ENCODE measurements at places on chromosomes 3 and 15.
A peak's percentile ranks its signal among the peaks of the same experiment; 100 is the strongest.

DNA sequence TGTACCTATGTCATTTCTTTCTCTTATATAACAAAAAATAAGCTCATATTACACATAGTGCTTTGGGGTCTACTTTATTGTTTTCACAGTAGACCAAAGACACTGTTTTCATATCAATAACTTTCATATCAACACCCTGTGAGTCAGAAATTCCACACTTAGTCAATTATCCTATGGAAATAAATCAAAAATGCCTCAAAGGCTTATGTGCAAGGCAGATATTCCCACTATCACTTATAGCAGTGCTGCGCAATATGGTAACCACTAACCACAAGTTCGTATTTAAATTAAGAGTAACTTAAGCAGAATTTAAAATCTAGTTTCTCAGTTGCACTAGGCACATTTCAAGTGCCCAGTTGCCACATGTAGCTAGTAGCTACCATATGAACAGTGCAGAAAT, 15.9 kb downstream of the SCG3 start:
- no peak for ATAC-seq

- ATAC-seq = no peak
Observed at GRCh38 chr15:93378558-93378957, 289.5 kb upstream of the RGMA start.

DNA sequence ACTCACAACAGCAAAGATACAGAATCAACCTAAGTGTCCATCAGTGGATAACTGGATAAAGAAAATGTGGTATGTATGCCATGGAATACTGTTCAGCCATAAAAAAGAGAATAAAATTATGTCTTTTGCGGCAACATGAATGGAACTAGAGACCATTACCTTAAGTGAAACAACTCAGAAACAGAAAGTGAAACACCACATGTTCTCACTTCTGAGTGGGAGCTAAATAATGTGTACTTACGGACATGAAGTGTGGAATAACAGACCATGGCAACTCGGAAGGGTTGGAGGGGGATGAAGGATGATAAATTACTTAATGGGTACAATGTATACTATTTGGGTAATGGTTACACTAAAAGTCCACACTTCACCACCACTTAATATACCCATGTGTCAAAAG, 600.6 kb downstream of the MAGI1 start:
- no peak for ATAC-seq

DNA sequence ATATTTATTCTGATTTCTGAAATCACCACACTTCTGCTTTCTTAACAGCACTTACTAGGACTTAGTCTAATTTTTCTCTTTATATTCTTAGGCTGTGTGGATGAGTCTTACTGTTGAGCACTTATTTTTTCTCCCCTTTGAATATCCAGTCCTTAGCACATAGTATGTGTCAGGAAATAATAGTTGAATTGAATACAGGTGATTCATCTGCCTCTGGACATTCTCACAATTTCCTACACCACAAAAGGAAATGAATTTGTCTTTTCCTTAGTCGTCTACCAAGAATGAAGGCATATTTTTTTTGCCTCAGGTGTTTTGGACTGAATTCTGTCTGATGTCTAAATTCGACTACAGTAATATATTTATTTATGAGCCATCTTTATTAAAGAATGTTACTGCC, 204.2 kb downstream of the GHSR start:
- ATAC-seq = peak; percentile 57

DNA sequence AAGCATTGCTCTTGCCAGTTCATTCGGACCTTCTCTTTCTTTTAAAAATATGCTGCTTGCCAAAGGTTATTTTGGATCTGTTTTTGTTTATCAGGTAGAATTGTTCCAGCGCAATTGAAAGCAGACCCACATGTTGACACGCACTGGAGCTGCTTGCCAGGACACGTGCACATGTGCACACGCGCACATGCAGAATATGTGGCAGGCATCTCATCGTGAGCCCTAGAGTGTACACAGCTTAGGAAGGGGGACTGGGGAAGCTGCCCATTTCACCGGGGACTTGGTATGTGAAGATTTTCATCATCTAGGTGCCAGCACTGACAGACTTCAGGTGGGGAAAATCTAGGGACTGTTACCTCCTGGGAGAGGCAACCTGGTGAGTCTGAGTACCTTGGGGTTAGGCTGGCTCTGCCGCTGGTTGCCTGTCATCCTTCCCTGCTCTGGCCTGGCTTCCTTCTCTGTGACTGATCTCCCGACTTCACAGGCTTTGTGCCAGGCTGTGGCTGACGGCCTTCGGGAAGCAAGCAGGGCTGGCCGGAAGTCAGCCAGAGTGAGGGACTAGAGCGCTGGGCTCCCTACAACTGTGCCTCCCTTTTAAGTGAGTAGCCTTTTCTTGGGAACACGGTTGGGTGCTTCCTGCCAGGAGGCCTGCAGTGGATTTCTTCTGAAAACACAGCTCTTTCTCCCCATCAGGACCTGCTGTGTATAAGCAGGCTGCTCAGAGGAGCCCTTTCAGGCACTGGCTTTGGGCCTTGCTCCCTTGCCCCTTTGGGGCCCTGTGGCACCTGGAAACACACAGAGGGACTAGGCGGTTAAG, 129.3 kb downstream of the EEFSEC start:
- peak; percentile 34 for ATAC-seq

DNA sequence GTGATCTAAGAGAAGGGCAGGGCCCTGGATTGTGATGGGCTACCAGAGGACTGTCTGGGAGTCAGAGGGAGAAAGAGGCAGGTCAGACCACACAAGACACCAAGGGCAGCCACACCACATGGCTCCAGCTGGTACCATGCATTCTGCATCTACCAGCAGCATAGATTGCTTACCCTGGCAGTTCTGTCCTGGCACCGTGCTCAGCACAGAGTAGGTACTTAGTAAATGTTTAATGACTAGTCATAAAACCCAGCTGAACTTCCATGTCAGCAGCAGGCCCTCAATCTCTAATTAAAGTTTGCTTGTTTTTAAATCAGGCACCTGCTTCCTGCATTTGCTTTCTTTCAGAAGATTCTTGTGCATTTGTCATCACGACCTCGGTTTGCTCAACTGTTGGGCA, 77.3 kb upstream of the ATP2B2 start:
- no peak for ATAC-seq

- no peak for ATAC-seq
Observed at GRCh38 chr3:76349715-76350480, 564.5 kb upstream of the ZNF717 start.

DNA sequence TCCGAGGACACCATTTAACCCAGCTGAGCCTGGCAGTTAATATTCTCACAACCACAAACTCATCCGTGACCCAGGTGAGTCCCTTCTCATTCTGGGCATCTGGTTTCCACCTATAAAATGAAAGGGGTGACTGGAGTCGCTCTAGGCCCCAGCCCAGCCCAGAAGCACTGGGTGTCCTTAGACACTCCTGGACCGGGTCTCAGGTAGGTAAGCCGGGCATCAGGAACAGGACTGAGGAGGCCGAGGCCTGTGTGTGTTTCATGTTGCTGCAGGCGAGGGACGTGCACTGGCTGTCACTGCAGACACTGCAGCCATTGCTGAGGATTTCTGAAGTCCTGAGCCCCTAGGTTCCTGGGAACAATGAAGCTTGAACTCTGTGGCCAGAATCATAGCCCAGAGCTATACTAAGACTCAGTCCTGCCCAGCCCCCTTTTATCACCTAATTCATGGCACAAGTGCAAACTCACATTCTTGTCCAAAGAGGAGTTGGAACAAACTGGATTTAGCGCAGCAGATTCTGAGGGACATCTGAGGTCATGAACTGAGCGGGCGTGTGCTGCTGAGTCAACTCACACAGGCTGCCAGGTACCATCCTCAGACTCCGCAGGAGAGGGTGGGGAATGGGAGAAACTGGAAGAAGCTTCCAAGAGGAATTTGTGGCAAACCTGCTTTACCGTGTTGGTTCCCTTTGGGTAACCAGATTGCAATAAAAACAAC, 184.9 kb downstream of the FAM43A start:
- ATAC-seq = peak; percentile 5

- ATAC-seq = peak; percentile 15
Observed at GRCh38 chr15:60005352-60006202, 1.5 kb downstream of the FOXB1 start.

DNA sequence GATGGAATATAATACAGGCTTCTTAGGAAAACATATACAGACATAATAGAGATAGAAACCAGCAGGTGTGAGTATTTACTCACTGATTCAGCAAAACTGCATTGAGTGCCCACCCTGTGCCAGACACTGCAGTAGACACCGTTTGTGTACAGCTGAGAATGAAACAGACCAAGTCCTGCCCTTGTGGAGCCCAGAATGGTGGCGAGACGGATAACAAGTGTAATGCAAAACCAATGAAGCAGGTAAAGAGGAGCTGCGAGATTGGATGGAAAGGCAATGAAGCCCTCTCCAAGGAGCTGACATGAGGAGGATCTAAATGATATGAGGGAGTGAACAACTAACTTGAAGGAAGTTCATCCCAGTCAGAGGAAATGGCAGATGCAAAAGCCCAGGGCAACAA, 256.4 kb downstream of the MEX3B start:
- ATAC-seq = no peak

GRCh38 chr3:161560008-161560637, 63.5 kb downstream of the OTOL1 start:
- ATAC-seq = peak; percentile 89

DNA sequence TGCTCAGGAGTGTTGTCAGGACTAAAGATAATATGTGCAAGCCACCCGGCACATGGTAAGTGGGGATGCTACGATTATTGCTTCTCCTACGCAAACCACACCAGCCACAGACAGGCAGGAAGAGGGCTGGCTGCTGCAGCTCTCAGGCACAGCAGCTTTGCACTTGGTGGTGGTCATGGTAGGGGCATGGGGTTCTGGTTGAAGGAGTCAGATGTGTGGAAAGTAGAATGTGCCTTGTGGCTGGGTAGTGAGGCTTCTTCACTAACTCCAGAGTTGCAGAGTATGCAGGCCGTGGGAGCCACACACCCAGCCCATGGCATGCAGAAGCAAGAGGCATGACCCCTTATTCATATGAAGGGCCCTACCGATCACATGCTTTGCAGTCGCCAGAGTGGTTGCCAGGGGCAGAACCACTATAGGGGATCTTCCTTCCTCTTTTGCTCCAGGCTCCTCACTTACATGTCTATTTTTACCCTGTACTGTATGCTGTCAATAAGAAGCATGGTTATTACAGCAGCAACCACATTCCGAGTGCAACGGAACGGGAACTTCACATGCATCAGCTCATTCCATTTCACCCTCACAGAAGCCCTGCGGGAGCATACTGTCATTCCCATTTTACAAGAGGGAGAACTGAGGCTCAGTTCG, 59.2 kb upstream of the HERC1 start:
- no peak for ATAC-seq

Data from SK-N-SH treated with all-trans-retinoic acid at 6 μM for 48 hours (cell line).